Mesendoderm (in vitro differentiated cells): ENCODE measurements at places on chromosomes 2 and 18.

DNA sequence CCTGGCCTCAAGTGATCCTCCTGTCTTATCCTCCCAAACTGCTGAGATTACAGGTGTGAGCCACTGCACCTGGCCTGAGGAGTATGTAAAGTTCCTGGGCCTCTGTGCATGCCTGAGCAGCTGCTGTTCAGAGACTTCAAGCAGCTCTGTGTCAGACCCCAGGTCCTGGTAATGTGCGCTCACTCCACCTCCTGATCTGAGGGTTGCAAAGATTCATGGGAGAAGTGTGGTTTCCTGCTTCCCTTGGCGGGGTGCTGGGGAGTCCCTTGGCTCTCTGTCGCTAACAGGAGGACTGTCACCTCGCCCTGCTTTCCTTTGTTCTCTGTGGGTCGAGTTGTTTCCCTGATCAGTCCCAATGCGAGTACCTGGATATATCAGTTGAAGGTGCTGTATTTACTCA is 8.6 kb upstream of the IL36A start:
- no peak overlapping the region for H3K4me3 ChIP-seq
- H3K27ac ChIP-seq = no peak overlapping the region
- DNase-seq = no peak
- H3K4me1 ChIP-seq = no peaks in the 10 kb centered on the region
- no peaks in the 10 kb centered on the region for H3K36me3 ChIP-seq

- no peaks in the 10 kb centered on the region for H3K36me3 ChIP-seq
- no peak overlapping the region for H3K27ac ChIP-seq
- H3K4me1 ChIP-seq = peaks cover 3% of the 10 kb centered on the region
- H3K4me3 ChIP-seq = no peak overlapping the region
- H3K27me3 ChIP-seq = no peaks in the 10 kb centered on the region
- peak; percentile 51 for DNase-seq
These were observed 56.5 kb downstream of the SLC8A1 start for GRCh38 chr2:40395169-40396073.

- no peak overlapping the region for H3K4me3 ChIP-seq
- no peak overlapping the region for H3K27ac ChIP-seq
- peak; percentile 26 for DNase-seq
- no peaks in the 10 kb centered on the region for H3K36me3 ChIP-seq
- H3K27me3 ChIP-seq = no peaks in the 10 kb centered on the region
These were observed 111.7 kb upstream of the SETBP1 start for GRCh38 chr18:44568986-44569385.

- no peaks in the 10 kb centered on the region for H3K27me3 ChIP-seq
- no peaks in the 10 kb centered on the region for H3K4me1 ChIP-seq
- DNase-seq = no peak
- H3K27ac ChIP-seq = peak overlapping the region; percentile 17
- no peak overlapping the region for H3K4me3 ChIP-seq
These were observed 32.8 kb downstream of the TMEM163 start for GRCh38 chr2:134685967-134686366.

DNA sequence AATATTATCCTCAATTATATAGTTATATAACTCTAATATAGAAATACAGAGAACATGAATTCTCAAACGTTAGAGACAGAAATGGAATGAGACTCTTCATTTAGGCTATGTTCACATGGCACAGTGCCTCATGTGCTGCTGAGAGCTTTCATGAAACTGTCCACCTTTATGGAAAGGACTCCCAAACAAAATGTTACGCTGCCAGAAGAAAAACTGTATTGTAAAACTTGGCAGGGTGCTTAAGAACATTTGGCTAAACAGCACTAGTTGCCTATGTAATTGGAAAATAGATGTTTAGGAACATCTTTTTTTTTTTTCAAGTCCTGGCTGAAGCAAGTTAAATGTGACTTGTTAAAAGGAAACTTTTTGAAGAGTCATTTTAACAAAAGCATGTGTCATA is 396.0 kb downstream of the ERBB4 start:
- H3K36me3 ChIP-seq = no peaks in the 10 kb centered on the region
- no peaks in the 10 kb centered on the region for H3K27me3 ChIP-seq
- H3K27ac ChIP-seq = no peak overlapping the region
- H3K4me3 ChIP-seq = no peak overlapping the region
- H3K4me1 ChIP-seq = no peaks in the 10 kb centered on the region

DNA sequence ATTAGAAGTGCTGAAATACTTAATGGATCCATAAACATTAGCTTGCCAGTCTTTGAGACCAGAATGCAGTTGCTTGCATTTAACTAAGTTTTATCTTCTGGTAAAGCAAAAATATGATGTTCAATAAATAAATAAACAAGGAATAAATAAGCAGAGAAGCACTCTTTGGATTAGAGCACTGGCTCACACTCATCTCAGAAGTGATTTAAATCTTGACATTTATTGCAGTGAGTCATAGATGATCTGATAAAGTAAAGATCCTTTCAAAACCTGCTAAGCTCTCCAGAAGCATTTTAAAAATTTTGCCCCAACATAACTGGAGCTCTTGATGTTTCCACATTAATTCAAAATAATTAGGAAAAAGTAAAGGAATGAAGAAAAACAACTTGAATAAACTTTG is 66.8 kb downstream of the KYNU start:
- no peak overlapping the region for H3K27ac ChIP-seq
- H3K4me1 ChIP-seq = no peaks in the 10 kb centered on the region
- H3K27me3 ChIP-seq = no peaks in the 10 kb centered on the region
- no peaks in the 10 kb centered on the region for H3K36me3 ChIP-seq
- DNase-seq = peak; percentile 21
- no peak overlapping the region for H3K4me3 ChIP-seq

- DNase-seq = peak; percentile 51
- H3K36me3 ChIP-seq = no peaks in the 10 kb centered on the region
- H3K4me3 ChIP-seq = no peak overlapping the region
- H3K27me3 ChIP-seq = no peaks in the 10 kb centered on the region
These were observed 36.0 kb downstream of the PPP4R3B start for GRCh38 chr2:55581435-55581834.

- no peaks in the 10 kb centered on the region for H3K27me3 ChIP-seq
- peaks cover 3% of the 10 kb centered on the region for H3K36me3 ChIP-seq
- H3K4me3 ChIP-seq = no peak overlapping the region
- no peaks in the 10 kb centered on the region for H3K4me1 ChIP-seq
These were observed 60.8 kb downstream of the CEP192 start for GRCh38 chr18:13051950-13052349.

- no peaks in the 10 kb centered on the region for H3K27me3 ChIP-seq
- H3K36me3 ChIP-seq = no peaks in the 10 kb centered on the region
- no peaks in the 10 kb centered on the region for H3K4me1 ChIP-seq
- no peak for DNase-seq
These were observed 293.5 kb upstream of the SLC39A10 start for GRCh38 chr2:195363496-195363895.

DNA sequence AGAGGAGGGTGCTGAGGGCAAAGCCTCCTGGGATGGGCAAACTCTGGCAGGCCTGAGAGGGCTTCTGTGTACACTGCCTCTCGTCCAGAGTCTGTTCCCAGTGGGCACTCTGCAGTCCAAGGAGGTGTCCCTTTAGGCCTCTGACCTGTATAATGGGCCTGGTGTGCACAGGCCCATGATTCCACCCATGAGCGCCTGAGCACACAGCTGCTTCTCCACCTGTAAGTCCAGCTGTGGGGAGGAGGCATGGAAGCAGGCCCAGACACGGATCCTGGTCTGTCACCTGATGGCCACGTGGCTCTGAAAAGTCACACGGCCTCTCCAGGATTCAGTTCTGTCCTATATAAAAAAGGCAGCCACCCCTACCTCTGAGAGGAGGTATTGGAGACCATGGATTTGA is 57.0 kb downstream of the PARD6G start:
- no peaks in the 10 kb centered on the region for H3K27me3 ChIP-seq
- DNase-seq = no peak
- H3K4me1 ChIP-seq = no peaks in the 10 kb centered on the region
- H3K27ac ChIP-seq = no peak overlapping the region

- no peak for DNase-seq
- no peaks in the 10 kb centered on the region for H3K4me1 ChIP-seq
- no peaks in the 10 kb centered on the region for H3K27me3 ChIP-seq
- no peak overlapping the region for H3K27ac ChIP-seq
- no peak overlapping the region for H3K4me3 ChIP-seq
These were observed 34.2 kb downstream of the PLCL1 start for GRCh38 chr2:197838579-197838978.

DNA sequence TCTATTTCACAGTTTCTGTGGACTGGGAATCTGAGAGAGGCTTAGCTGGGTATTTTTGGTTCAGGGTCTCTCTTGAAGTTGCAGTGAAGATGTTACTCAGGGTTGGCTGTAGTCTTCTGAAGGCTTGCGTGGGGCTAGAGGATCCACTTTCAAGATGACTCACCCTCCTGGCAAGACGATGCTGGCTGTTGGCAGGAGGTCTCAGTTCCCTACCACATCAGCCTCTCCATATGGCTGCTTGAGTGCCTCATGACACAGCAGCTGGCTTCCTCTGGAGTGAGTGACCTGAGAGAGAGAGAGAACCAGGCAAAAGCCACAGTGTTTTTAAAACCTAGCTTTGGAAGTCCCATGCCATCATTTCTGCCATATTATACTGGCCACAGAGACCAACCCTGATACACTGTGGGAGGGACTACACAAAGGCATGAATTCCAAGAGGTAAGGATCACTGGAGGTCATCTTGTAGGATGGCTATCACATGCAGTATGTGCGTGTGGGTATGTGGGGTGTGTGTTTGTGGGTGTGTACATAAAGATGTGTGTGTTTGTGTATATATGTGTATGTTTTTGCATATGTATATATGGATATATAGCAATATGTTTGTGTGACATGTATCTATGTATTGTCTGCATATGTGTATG is 25.1 kb downstream of the DNPEP start:
- H3K4me1 ChIP-seq = no peaks in the 10 kb centered on the region
- H3K36me3 ChIP-seq = no peaks in the 10 kb centered on the region
- H3K4me3 ChIP-seq = no peak overlapping the region
- DNase-seq = peak; percentile 47
- peaks cover 20% of the 10 kb centered on the region for H3K27me3 ChIP-seq

- DNase-seq = no peak
- no peaks in the 10 kb centered on the region for H3K36me3 ChIP-seq
- H3K4me1 ChIP-seq = no peaks in the 10 kb centered on the region
- no peak overlapping the region for H3K27ac ChIP-seq
These were observed 38.4 kb upstream of the MYO1B start for GRCh38 chr2:191206613-191207471.

DNA sequence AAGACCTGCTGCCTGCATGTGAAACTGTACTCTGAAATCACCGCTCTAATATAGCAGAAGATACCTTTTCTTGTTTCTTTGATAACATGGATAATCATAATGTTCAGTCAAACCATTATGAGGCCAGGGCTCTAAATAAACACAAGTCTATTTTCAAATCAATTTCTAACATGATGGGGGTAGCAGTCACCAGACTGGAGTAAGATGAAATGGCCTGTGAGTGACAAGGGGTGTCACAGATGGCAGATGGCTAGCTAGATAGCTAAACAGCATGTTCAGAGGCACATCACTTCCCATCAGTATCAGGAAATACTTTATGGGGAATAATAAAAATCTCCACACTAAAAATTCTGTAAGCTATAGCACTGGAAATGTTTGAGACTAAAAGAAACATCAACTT is 14.0 kb downstream of the MBD2 start:
- no peaks in the 10 kb centered on the region for H3K4me1 ChIP-seq
- no peaks in the 10 kb centered on the region for H3K27me3 ChIP-seq
- no peak overlapping the region for H3K27ac ChIP-seq
- no peak overlapping the region for H3K4me3 ChIP-seq
- no peaks in the 10 kb centered on the region for H3K36me3 ChIP-seq

GRCh38 chr2:204840504-204840903 is 295.2 kb downstream of the PARD3B start:
- DNase-seq = no peak
- no peak overlapping the region for H3K27ac ChIP-seq
- no peaks in the 10 kb centered on the region for H3K4me1 ChIP-seq

- no peak overlapping the region for H3K27ac ChIP-seq
- no peaks in the 10 kb centered on the region for H3K27me3 ChIP-seq
- no peaks in the 10 kb centered on the region for H3K36me3 ChIP-seq
- DNase-seq = no peak
These were observed 10.0 kb downstream of the WIPF1 start for GRCh38 chr2:174587579-174587978.

GRCh38 chr2:104733226-104733943 is 120.5 kb upstream of the POU3F3 start:
- no peaks in the 10 kb centered on the region for H3K4me1 ChIP-seq
- peak; percentile 81 for DNase-seq
- H3K36me3 ChIP-seq = no peaks in the 10 kb centered on the region
- no peak overlapping the region for H3K4me3 ChIP-seq

DNA sequence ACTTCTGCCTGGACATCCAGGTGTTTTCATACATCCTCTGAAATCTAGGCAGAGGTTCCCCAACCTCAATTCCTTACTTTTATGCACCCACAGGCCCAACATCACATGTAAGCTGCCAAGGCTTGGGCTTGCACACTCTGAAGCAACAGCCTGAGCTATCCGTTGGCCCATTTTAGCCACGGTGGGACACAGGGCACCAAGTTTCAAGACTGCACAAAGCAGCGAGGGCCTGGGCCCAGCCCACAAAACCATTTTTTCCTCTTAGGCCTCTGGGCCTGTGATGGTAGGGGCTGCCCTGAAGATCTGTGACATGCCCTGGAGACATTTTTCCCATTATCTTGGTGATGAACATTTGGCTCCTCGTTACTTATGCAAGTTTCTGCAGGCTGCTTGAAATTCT is 5.9 kb downstream of the C2orf69 start:
- H3K4me1 ChIP-seq = no peaks in the 10 kb centered on the region
- no peaks in the 10 kb centered on the region for H3K27me3 ChIP-seq
- H3K27ac ChIP-seq = no peak overlapping the region
- H3K36me3 ChIP-seq = no peaks in the 10 kb centered on the region

- no peak overlapping the region for H3K27ac ChIP-seq
- H3K27me3 ChIP-seq = peaks cover 5% of the 10 kb centered on the region
- H3K36me3 ChIP-seq = no peaks in the 10 kb centered on the region
- DNase-seq = peak; percentile 51
These were observed 58.9 kb downstream of the FAM168B start for GRCh38 chr2:131034122-131035051.

- no peak overlapping the region for H3K4me3 ChIP-seq
- no peak overlapping the region for H3K27ac ChIP-seq
- H3K27me3 ChIP-seq = no peaks in the 10 kb centered on the region
- no peaks in the 10 kb centered on the region for H3K36me3 ChIP-seq
- no peaks in the 10 kb centered on the region for H3K4me1 ChIP-seq
These were observed 284.1 kb upstream of the SETBP1 start for GRCh38 chr18:44396550-44396949.

- no peak overlapping the region for H3K4me3 ChIP-seq
- no peaks in the 10 kb centered on the region for H3K4me1 ChIP-seq
These were observed 14.4 kb downstream of the MGAT5 start for GRCh38 chr2:134268265-134268664.
